ENCODE measurements at places on chromosomes 5 and 9. TPM values are rescaled to one million over a fixed set of nuclear protein-coding genes. Genes with fewer than 3 reads are reported as not detected.

GRHPR gene
- 59.7 TPM for total RNA-seq

DNA sequence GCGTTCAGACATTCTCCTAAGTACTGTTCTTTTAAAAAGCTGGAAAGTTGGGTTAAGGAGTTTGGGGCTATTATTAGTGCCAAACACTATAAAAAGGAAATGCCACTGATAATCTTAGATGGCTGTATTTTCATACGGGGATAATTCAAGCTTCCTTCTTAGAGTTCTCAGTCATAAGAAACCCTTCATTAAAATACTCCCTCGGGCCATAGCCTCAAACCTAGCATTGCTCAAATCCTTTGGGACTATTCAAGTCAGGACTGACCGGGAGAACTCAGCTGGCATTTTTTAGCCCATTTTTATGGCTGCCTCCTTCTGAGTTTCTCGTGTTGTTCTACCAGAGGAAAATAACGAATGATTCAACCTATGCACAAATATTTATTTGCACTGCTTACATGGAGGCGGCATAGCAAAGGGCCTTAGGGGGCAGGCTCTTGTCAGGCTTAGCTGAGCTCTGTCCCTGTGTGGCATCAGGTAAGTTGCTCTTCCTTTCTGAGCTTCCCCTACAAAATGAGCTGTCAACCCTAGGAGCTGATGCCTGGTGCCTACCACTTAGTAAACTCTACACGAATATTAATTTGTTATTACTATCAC lies 33.5 kb upstream of the ADAM19 start:
- DNase-seq = no peak

VAV2 gene
- 6.0 TPM for total RNA-seq

CCNJL gene
- total RNA-seq = 3.2 TPM

- DNase-seq = no peak
Measured at GRCh38 chr9:34271265-34272006, 57.6 kb downstream of the KIF24 start.

GRCh38 chr9:120383611-120383998 lies 196.4 kb downstream of the CDK5RAP2 start:
- DNase-seq = no peak

CARD9 gene
- total RNA-seq = 3.0 TPM

LMNB1 gene
- total RNA-seq = 37.5 TPM

DNA sequence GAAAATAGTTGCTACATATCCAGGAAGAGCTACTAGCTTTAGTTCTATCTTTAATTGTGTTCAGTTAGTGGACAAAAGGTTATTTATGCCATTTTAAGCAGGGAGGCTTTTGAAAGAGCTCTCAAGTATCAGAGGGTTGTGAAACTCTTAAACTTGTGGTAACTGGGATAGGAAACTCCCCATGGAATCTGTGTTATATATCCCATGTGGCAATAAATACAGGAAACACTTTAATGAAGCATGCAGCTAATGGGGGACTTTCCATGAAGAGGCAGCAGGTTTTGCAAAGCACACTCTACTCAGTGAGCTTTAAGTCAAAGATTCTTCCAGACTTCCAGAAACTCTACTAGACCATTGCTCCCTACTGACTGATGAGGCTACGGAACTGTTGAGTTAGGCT lies 805.0 kb upstream of the C9orf72 start:
- DNase-seq = no peak

GRCh38 chr9:128100581-128100980 lies 26.9 kb downstream of the PTGES2 start:
- no peak for DNase-seq

DNA sequence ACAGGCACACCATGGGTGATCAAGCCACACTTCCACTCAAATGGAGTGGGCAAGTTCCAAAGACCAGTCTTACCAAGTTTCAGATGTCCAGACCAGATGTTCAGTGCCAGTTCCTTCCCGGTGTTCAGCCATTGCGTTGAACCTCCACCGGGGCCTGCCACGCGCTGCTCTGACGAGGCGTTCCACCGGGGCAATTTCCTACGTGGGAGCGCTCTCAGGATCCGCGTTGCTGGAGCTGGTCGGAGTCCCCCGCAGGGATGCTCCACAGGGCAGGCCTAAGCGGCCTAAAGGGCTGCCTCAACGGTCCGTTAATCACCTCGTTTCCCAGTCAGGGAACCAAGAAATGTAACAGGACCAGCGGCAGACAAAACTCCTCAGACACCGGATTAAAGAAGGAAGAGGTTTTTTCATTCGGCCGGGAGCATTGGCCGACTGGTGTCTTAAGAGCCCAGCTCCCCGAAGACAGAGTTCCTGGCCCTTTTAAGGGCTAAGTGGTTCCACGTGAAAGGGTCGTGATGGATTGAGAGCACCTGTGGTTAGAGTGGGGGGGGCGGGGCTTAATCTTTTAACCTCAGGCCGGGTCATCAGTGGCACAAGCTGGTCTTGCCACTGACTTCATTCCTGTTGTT lies 35.7 kb upstream of the PPP1R26 start:
- DNase-seq = no peak

All from skin of body (tissue), 3 donors.